ENCODE measurements at places on chromosomes 11 and 22.

DNA sequence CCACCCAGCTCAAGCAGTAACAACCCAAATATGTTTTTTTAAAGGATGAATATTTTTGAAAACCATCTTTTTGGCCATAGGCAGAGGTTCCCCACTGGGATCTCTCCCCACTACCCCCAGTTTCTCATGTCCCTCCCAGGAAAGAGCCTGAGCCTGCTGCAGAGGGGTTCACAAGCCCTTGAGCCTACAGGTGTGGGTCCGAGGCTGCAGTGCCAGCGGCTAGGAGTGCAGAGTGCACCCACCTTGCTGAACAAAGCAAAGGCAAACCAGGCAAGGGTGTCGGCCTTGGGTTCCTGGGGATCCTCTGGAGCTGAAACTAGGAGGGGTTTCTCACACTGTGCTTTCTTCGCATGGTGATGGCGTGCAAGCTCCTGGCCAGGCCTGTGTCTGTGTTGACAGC is 35.0 kb downstream of the GNAZ start:
- no peak for DNase-seq

DNA sequence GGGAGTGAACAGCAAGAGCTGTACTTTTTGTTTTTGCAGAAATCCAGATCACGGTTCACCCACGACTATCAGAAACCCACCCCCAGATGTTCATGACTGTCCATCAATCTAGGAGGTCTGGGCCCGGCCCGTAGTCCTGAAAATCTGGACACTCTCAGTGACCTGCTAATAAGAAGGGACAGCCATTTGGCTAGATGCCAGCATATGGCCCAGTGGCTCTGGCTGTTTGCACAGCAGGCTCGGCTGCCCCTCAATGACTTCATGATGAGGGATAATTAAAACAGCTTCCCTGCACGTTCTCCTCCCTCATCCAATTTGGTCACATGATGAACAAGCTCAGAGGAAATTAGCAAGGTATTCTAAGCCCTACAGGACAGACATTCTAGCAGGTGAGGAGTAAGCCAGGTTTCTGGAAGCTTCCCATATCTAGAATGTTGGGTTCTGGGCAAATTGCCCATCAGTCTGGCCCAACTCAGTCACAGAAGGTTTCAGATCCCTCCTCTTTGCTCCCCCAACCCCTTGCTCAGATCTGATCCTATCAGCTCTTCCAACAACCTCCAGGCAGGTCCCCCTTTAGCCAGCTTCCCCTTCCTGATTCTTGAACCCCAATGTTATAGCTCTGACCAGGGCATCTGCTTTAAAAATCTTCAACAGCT is 397.3 kb downstream of the SHANK2 start:
- no peak for DNase-seq

DNA sequence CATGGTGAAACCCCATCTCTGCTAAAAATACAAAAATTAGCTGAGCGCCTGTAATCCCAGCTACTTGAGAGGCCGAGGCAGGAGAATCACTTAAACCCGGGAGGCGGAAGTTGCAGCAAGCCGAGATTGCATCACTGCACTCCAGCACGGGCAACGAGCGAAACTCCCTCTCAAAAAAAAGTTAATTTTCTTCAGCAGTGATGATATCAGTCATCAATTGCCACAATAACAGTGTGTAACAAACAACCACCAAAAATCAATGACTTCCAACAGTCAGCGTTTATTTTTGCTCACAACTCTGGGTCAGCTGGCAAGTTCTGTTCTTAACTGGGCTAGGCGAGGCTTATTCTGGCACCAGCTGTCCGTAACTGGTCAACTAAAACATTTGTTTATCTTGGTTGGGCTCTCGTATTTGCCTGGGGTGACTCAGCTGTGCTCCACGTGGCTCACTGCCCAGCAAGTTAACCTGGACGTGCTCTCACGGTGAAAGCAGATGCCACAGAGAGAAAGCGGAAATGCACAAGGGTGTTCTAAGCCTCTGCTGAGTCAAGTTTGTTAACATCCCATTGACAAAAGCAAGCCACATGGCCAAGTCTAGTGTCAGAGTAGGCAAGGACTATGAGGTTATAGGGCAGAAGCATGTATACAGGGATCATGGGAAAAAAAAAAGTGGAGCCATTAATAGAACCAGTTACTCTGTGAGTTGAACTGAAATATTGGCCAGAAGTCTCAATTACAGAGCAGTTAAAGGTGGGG is 52.1 kb downstream of the LHFPL7 start:
- peak; percentile 10 for DNase-seq

- DNase-seq: no peak
Observed at GRCh38 chr11:10503221-10503620, 37.8 kb downstream of the RNF141 start.

DNA sequence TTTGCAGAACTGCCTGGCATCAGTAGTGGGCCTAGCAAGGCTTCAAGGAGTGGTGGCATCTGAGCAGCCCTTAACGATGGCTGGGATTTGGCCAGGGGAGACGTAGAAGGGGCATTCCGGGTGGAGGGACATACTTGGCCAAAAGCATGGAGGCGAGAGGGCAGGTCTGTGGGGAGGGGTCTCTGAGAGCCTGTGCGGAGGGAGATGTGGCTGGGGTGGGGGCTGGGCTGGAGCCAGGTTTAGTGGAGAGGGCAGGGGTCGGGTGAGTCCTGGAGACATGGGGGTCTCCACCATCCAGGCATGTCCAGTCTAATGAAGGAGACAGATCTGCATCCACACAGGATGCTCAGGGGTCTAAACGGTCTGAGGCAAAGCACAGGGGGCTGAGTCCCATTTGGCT is 34.4 kb upstream of the WNT11 start:
- DNase-seq: no peak

DNA sequence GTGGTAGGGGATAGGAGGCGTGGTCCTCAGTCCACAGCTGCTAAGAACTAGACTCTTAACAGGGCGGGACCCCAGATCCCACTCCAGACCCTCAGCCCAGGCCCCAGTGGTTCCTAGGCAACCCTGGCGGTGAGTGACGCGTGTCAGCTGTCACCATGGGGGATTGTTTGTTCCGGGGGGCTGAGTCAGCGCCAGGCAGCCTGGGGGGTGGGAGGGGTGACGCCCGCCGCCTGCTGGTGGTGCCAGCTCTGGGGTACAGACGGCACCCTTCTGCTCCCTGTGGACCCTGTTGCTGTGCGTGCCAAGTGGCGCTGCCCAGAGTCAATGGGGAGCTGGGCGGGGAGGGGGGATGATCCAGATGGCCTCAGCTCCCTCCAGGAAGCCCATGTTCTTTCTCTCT is 2.5 kb downstream of the CNIH2 start:
- peak; percentile 74 for DNase-seq

GRCh38 chr11:71236836-71237475 is 15.4 kb downstream of the SHANK2 start:
- no peak for DNase-seq

- no peak for DNase-seq
Observed at GRCh38 chr11:85827748-85828639, 17.1 kb upstream of the SYTL2 start.

DNA sequence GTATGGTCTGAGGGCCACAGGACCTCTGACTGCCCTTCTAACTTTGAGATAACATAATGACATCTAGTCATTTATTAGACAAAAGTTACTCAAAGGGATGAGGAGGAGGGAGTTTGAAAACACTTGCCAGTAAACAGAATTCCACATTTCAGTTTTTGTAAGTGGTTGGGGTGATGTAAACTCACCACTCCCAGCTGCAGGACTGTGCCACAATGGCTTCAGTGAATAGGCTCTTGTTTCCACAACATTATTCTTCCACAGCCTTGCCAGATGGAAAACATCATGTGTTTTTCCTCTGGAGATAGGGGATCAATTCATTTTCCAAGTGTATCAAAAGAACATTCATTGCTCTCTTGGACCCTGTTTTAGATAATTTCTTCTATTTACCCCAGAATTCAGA is 147.2 kb upstream of the BDNF start:
- DNase-seq: no peak

DNA sequence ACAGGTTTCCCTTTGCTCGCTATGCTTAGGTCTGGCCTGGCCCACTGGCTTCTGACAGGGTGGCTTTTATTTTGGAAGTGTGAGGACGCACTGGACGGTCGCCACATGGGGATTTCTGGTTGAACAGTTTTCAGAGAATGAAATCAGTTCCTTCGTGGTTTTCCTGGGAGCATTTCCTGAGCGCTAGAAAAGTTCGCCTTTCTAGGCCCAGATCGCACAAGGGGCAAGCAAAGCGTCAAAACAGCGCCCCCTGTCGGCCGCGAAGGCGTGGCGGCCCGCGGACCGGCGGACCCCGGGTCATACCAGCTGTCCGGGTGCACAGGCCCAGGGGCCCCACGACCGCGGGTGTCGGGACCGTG is 12.7 kb upstream of the CYP2R1 start:
- DNase-seq: peak; percentile 47

GRCh38 chr11:76685237-76685636 is 14.7 kb upstream of the LRRC32 start:
- no peak for DNase-seq

GRCh38 chr22:41445129-41446056 is 1.2 kb downstream of the TOB2 start:
- DNase-seq: no peak

DNA sequence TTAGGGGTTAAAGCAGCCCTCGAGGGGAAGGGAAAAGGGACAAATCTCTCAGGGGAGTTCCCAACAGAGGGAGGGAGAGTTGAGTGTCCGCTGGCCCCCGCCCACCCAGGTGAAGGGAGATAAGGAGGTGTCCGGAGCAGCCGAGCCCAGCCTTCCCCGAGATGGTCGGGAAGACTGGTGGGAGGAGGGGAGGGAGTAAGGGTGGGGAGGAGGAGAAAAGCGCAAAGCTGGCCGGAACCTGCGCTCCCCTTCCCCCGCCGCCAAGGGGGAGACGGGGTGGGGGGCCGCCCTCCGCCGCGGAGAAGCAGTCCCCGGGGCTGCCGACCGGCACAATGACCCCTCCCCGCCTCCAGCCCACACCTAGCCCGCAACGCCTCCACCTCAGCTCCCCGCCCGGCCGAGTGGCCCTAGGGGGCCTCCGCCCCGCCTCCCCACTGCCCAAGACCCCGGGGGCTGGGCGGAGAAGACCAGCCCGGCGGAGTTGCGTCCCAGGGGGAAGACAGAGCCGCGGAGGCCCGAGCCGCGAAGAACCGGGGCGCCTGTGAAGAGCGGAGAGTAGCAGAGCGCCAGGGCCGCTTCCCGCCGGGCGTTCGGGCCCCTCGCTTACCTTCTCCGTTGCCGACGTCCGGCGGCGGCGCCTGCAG is 479 bp downstream of the RSF1 start:
- peak; percentile 35 for DNase-seq

- no peak for DNase-seq
Observed at GRCh38 chr11:2791139-2791520, 91.3 kb upstream of the KCNQ1OT1 start.

DNA sequence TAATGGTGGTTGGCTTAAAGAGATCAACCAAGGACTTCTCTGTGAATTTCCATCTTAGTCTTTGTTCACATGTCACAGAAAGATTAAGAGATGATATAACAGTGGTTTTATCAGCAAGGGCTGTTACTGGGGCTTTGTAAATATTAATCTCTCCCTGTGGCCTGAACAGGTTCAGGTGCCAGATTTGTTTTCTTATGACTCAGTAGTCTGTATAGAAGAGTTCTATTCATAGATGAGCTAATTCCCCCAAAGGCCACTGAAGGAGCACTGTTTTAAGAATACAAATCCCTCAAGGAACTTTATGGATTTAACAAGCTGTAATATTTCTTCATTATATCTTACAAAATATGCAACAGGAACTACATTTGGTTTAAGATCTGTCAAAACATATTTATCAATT is 50.4 kb downstream of the TCP11L1 start:
- DNase-seq: no peak

- DNase-seq: no peak
Observed at GRCh38 chr22:31629741-31630184, 32.3 kb downstream of the PISD start.
